Mesendoderm (in vitro differentiated cells): ENCODE measurements at places on chromosomes 11 and 22.
A peak's percentile ranks its signal among the peaks of the same experiment; 100 is the strongest.

GRCh38 chr11:124879493-124880289, 14.5 kb downstream of the ROBO3 start:
- no peak overlapping the region for H3K4me3 ChIP-seq
- H3K27me3 ChIP-seq, result no peaks in the 10 kb centered on the region
- no peaks in the 10 kb centered on the region for H3K36me3 ChIP-seq
- no peak for DNase-seq
- H3K4me1 ChIP-seq, result no peaks in the 10 kb centered on the region

DNA sequence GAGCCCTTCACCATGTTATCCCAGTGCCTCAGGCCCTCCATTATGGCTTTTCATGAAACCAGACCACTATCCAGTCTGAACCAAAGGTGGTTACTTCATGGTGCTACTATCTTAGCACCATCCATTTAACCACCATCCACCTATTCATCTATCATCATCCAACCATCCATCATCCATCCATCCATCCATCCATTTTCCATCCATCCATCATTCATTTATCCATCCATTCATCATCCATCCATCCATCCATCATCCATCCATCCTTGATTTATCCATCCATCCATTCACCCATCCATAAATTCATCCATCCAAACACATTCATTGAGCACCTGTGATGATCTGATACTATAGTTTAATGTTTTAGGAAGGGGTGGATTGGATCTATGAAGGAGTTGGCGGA, 93.5 kb downstream of the CCDC81 start:
- H3K36me3 ChIP-seq, result no peaks in the 10 kb centered on the region
- DNase-seq, result no peak
- no peak overlapping the region for H3K27ac ChIP-seq
- H3K4me3 ChIP-seq, result no peak overlapping the region
- H3K27me3 ChIP-seq, result no peaks in the 10 kb centered on the region

- H3K36me3 ChIP-seq, result no peaks in the 10 kb centered on the region
- peak; percentile 96 for DNase-seq
- no peak overlapping the region for H3K4me3 ChIP-seq
- no peaks in the 10 kb centered on the region for H3K27me3 ChIP-seq
- H3K27ac ChIP-seq, result peak overlapping the region; percentile 19
- no peaks in the 10 kb centered on the region for H3K4me1 ChIP-seq
These were observed 405.7 kb downstream of the BUD13 start for GRCh38 chr11:116366980-116367645.

- H3K27ac ChIP-seq, result no peak overlapping the region
- no peak overlapping the region for H3K4me3 ChIP-seq
- no peaks in the 10 kb centered on the region for H3K4me1 ChIP-seq
- H3K27me3 ChIP-seq, result no peaks in the 10 kb centered on the region
- H3K36me3 ChIP-seq, result peaks cover 4% of the 10 kb centered on the region
These were observed 10.3 kb downstream of the UBASH3B start for GRCh38 chr11:122665861-122666260.

DNA sequence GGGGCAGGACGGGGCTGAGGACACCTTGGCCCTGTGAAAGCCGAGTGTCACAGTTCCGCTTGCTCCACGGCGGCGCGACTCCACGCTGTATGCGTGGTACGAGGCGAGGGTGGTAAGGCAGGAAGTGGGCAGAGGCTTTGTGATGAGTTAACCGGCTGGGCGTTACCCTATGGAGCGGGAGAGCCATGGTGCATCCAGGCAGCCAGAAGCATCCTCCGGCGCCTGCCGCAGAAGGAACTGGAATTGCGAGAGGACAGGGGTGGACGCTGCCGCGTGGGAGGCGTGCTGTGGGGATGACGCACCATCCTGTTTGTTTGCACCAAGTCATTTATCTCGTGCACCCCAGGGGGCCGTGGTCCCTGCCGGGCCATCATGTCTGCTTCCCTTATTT, 643.9 kb downstream of the BRD1 start:
- no peak overlapping the region for H3K27ac ChIP-seq
- H3K4me1 ChIP-seq, result no peaks in the 10 kb centered on the region
- H3K27me3 ChIP-seq, result no peaks in the 10 kb centered on the region
- H3K4me3 ChIP-seq, result no peak overlapping the region

GRCh38 chr22:20084547-20085413, 4.7 kb downstream of the DGCR8 start:
- peaks cover 18% of the 10 kb centered on the region for H3K4me1 ChIP-seq
- H3K27me3 ChIP-seq, result no peaks in the 10 kb centered on the region
- peaks cover 31% of the 10 kb centered on the region for H3K36me3 ChIP-seq
- no peak overlapping the region for H3K27ac ChIP-seq
- peak; percentile 68 for DNase-seq

DNA sequence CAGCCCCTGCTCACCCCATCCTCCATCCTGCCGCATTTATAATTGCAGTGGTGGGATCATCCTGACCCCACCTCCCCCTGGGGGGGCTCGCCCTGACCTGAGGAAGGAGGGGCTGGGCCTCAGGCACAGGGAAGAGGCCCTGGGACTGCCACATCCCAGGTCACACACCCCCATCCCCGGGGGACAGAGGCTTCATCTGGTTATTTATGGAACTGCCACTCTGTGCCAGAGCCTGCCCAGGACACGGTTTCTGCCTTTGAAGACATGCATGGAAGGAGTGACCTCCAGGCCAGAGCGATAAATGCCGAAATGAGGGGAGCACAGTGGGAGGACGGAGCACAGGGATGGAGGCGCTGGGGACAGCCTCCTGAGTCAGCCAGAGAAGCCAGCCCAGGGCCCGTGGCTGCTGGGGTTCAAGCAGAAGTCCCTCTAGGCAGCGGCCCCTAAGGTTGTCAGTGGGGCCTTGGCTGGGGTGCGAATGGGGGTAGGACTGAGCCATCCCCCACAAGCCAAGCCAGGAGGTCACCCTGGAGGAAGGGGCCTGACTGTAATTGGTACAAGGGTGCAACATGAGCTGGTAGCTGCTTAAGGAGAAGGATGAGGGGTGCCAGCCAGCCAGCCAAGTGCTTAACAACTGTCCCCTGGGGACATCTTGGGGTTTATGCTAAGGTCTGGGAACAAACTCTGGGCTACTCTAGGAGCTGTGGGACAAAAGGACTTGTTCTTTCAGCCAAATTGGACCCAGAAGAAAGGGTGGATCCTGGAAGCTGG, 51.4 kb upstream of the SHISAL1 start:
- no peak overlapping the region for H3K27ac ChIP-seq
- DNase-seq, result no peak
- no peaks in the 10 kb centered on the region for H3K4me1 ChIP-seq
- no peak overlapping the region for H3K4me3 ChIP-seq

- H3K36me3 ChIP-seq, result no peaks in the 10 kb centered on the region
- no peaks in the 10 kb centered on the region for H3K27me3 ChIP-seq
- no peak overlapping the region for H3K4me3 ChIP-seq
- DNase-seq, result no peak
- H3K4me1 ChIP-seq, result no peaks in the 10 kb centered on the region
These were observed 53.1 kb upstream of the CLNS1A start for GRCh38 chr11:77690649-77691048.

- no peaks in the 10 kb centered on the region for H3K27me3 ChIP-seq
- no peak overlapping the region for H3K4me3 ChIP-seq
- peak; percentile 84 for DNase-seq
- H3K4me1 ChIP-seq, result peaks cover 14% of the 10 kb centered on the region
- H3K27ac ChIP-seq, result peak overlapping the region; percentile 85
These were observed 231.9 kb upstream of the ISX start for GRCh38 chr22:34834059-34834458.

DNA sequence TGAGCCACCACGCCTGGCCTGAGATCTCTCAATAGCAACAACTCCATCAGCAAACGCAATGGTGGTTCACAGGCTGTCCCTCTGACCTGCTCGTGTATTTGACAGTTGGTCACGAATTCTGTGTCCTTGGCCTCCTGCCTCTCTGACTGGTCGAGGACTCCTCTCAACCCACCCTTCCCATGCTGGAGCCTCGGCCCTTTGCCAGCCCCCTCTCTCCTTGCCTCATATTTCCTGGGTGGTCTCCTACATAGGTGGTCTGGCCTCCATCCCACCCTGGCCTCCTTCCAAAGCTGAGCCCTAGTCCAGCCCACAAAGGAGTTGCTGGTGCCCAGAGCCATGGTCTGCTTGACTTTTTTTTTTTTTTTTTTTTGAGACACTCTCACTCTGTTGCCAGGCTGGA, 11.4 kb upstream of the A4GALT start:
- H3K27me3 ChIP-seq, result no peaks in the 10 kb centered on the region
- no peak for DNase-seq
- H3K36me3 ChIP-seq, result no peaks in the 10 kb centered on the region
- peaks cover 2% of the 10 kb centered on the region for H3K4me1 ChIP-seq
- H3K27ac ChIP-seq, result no peak overlapping the region

GRCh38 chr11:113725913-113726312, 19.8 kb upstream of the TMPRSS5 start:
- DNase-seq, result no peak
- H3K4me1 ChIP-seq, result no peaks in the 10 kb centered on the region
- no peak overlapping the region for H3K4me3 ChIP-seq
- H3K36me3 ChIP-seq, result no peaks in the 10 kb centered on the region

DNA sequence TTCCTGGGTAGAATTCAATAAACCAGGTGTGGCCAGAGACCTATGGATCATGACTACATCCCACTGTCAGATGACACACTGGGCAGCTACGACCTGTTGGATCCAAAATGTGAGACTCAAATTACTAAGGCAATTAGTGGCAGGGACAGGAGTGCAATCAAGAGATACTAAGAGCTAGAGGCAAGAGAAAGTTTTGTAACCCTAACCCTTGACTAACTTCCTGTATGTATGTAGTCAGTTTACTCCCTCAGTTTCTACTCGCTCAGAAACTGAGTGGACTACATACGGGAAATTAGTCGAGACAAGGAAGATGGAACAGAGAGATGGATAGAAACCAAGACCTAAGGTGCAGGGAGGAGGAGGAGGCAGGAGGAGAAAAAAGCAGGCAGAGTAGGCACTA, 2.7 kb downstream of the CYB5R2 start:
- no peak overlapping the region for H3K4me3 ChIP-seq
- DNase-seq, result no peak
- H3K27ac ChIP-seq, result no peak overlapping the region
- H3K36me3 ChIP-seq, result peaks cover 1% of the 10 kb centered on the region

DNA sequence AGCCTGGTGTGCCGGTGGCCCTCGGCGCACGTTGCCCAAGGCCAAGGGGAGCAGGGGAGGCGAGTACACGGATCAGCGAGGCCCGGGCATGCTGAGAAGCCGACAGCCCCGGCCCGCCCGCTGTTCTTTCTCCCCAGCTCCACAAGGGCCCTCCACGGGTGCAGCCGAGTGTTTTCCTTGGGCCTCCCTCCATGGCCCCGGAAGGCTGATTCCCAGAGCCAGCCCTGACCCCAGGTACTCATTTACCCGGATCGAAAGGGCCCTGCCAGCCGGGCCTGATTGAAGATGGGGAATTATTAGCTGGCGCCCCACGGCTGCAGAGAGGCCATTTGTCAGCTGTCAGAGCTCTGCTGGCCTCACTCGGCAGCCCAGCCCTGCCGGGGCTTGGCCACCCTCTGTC, 53.1 kb downstream of the WNT7B start:
- DNase-seq, result no peak
- H3K4me1 ChIP-seq, result no peaks in the 10 kb centered on the region
- H3K27ac ChIP-seq, result no peak overlapping the region
- no peak overlapping the region for H3K4me3 ChIP-seq
- no peaks in the 10 kb centered on the region for H3K36me3 ChIP-seq
- no peaks in the 10 kb centered on the region for H3K27me3 ChIP-seq

GRCh38 chr11:81345609-81346008, 1388.1 kb downstream of the FAM181B start:
- H3K36me3 ChIP-seq, result no peaks in the 10 kb centered on the region
- H3K4me1 ChIP-seq, result no peaks in the 10 kb centered on the region
- no peak overlapping the region for H3K27ac ChIP-seq
- DNase-seq, result peak; percentile 8
- H3K27me3 ChIP-seq, result no peaks in the 10 kb centered on the region
- no peak overlapping the region for H3K4me3 ChIP-seq

GRCh38 chr22:45515676-45516075, 13.0 kb downstream of the FBLN1 start:
- H3K27me3 ChIP-seq, result no peaks in the 10 kb centered on the region
- no peak overlapping the region for H3K27ac ChIP-seq
- peaks cover 9% of the 10 kb centered on the region for H3K4me1 ChIP-seq
- no peak for DNase-seq
- H3K36me3 ChIP-seq, result peaks cover 10% of the 10 kb centered on the region

- no peaks in the 10 kb centered on the region for H3K36me3 ChIP-seq
- no peak overlapping the region for H3K4me3 ChIP-seq
- no peaks in the 10 kb centered on the region for H3K27me3 ChIP-seq
- DNase-seq, result no peak
These were observed 5.8 kb upstream of the RPS6KA4 start for GRCh38 chr11:64352995-64353714.

GRCh38 chr11:123429913-123430720, at the start of gene GRAMD1B:
TSS of gene GRAMD1B (plus strand) at chr11:123430269. CDS start at chr11:123430793, 524 bp downstream.
- peak within 1 kb of the TSS; percentile 89 for H3K4me3 ChIP-seq
- H3K36me3 ChIP-seq, result no peaks in the 10 kb centered on the region
- H3K4me1 ChIP-seq, result peaks cover 6% of the 10 kb centered on the region
- no peaks in the 10 kb centered on the region for H3K27me3 ChIP-seq
- peak; percentile 94 for DNase-seq

DNA sequence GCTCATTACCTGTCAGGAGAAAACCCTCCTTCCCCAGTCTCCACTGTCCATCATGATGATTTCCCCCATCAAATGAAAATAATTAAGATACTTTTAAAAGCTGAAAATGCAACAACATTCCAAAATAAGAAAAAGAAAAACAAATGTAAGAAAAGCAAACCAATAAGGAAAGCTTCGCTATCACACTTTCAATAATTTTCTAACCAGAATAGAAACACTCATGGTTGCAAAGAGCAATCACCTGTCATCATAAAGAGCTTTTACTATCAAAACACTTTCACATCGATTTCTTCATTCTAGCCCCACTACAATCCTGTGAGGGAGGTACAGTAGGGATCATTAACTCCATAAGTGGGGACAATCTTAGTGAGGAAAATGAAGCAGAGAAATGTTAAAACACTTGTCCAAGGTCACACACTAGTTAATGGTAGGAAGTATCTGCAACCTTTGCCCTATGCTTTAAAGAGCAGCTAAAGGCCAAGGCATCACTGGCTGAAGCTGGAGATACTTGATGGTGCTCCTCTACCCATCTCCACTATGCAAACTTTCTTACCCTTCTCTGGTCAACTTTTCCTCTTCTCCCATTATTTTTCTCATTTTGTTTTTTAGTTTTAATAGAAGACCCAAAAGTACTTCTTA, 2.6 kb downstream of the RBM4B start:
- H3K27me3 ChIP-seq, result no peaks in the 10 kb centered on the region
- no peak for DNase-seq
- H3K27ac ChIP-seq, result no peak overlapping the region
- H3K36me3 ChIP-seq, result peaks cover 2% of the 10 kb centered on the region
- H3K4me3 ChIP-seq, result no peak overlapping the region
